ENCODE measurements at places on chromosomes 13 and 19. TPM values are rescaled to one million over a fixed set of nuclear protein-coding genes. Genes with fewer than 3 reads are reported as not detected.

- DNase-seq = no peak
Observed at GRCh38 chr19:44942067-44942571, at the start of gene APOC4. APOC4 (plus strand) TSS chr19:44942237; CDS start chr19:44942278, 41 bp downstream.

Gene SLITRK6
- total RNA-seq = 1.6 TPM

GRCh38 chr19:58559275-58560006 lies 1.0 kb upstream of the UBE2M start:
- peak; percentile 89 for DNase-seq

Gene KRTDAP
- total RNA-seq = not detected

Gene MYO16
- total RNA-seq = under 0.01 TPM

GRCh38 chr13:114134111-114134943 lies 1.9 kb upstream of the RASA3 start:
- DNase-seq = no peak

DNA sequence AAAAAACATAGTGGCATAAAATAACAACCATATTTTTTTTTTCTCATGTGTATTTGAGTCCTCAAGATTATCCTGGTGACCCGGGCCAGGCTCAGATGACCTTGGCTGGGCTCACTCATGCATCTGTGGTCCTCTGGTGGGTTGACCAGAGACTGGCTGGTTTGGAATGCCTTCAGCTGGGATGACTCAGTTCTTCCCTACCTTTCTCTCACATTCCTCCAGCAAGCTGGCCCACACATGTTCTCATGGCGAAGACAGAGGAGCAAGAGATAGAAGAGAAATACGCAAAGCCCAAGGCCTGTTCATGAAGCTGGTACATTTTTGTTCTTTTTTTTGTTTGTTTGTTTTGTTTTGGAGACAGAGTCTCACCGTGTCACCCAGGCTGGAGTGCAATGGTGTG lies 14.3 kb upstream of the ZNF541 start:
- peak; percentile 51 for DNase-seq

Gene MPV17L2
- total RNA-seq = 7.2 TPM

DNA sequence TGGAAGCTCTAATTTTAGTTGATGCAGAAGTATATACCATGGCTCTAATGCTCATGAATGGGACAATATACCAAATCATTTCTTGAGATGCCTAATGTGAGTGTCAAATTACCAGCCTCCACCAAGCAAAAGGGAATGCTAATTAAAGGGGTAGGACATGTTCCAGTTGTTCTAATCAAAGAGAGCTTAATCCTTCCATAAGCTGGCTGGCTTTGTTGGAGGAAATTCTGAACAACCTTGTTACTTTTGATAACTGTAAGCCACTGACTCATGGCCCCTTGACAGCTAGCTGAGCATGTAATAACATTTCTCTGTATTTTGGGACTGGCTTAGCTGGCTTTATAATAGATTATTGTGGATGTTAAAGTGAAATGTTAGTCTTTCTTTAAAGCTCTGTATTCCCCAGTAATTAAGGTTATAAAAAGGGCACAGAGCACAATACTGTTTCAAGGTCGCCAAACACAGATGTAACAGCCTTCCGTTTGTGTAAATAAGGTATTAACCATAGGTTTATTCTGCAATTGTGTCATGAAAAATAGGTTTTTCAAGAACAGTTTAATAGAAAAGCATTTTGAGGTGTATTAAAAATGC lies 1194.0 kb downstream of the PCDH9 start:
- peak; percentile 4 for DNase-seq

DNA sequence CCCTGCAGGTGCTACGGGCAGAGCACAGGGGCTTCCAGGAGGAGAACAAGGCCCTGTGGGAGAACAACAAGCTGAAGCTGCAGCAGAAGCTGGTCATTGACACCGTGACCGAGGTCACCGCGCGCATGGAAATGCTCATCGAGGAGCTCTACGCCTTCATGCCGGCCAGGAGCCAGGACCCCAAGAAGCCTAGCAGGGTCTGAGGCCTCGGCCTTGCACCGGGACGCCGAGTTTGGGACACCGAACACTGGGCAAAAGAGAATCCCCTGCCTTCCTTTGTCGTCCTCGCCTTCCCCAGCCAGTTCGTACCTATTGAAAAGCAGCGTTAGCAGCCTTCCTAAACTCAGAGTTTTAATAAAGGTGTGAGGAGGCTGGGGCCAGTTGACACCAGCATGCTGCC lies 12.1 kb downstream of the CBY2 start:
- DNase-seq = no peak

Gene SYDE1
- total RNA-seq = 19.4 TPM

Gene GPR12
- total RNA-seq = not detected

Gene OR1I1
- total RNA-seq = not detected

Gene PRKCG
- not detected for total RNA-seq

GRCh38 chr13:111584101-111584672 lies 263.7 kb downstream of the TEX29 start:
- no peak for DNase-seq

Gene SIAH3
- not detected for total RNA-seq

DNA sequence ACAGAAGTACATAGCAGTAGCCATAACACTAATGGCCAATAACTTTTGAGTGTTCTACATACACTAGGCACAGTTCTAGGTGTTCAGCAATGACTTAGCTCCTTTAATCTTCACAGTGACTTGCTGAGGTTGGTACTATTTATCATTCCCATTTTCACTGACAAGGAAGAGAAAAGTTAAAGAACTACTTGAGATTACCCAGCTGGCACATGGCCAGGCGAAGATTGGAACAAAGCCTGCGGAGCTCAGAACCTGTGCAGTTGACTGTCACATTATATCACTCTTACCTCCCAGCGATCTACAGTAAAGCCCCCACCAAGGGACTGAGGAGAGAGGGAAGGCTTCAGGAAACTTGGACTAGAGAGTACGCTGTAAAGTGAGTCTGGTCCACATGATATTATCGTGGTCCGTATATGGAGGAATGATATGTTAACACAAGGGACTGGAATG lies 42.4 kb upstream of the WDFY2 start:
- no peak for DNase-seq

DNA sequence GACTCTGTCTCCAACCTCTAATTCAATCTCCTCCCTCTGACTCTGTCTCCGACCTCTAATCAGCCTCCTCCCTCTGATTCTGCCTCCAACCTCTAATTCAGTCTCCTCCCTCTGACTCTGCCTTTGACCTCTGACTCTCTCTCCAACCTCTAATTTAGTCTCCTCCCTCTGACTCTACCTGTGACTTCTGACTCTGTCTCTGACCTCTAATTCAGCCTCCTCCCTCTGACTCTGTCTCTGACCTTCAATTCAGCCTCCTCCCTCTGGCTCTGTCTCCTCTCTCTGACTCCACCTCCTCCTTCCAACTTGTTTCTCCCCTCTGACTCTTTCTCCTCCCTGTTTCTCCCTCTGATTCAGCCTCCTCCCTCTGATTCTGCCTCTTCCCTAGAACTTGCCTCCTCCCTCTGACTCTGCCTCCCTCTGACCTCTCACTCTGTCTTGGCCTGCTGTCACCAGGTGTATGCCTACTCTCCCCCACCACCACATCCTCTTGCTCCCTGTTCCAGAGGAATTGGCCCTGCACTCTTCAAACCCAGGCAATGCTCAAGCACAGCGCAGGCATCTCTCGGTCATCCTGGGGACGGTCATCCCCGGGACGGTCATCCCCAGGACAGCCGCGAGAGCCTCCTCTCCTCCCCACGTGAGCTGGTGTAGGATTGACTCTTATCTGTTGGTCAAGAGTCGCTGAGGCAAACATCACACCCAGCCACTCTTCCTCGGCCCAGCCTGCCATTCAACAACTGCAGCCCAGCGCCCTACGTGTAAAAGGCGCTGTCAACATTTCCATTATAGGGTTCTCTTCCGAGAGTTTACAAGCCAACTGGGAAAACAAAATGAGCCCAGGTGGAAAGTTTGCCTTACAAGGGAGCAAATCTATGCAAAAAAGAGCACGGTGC lies 60.2 kb downstream of the ZIC5 start:
- DNase-seq = no peak

GRCh38 chr13:27600711-27601110 lies 19.6 kb downstream of the LNX2 start:
- no peak for DNase-seq

- DNase-seq = no peak
Observed at GRCh38 chr19:34504809-34505291, 23.3 kb downstream of the WTIP start.

Gene SYT5
- total RNA-seq = under 0.01 TPM

- DNase-seq = peak; percentile 76
Observed at GRCh38 chr13:97005625-97006262, 11.5 kb upstream of the OXGR1 start.

DNA sequence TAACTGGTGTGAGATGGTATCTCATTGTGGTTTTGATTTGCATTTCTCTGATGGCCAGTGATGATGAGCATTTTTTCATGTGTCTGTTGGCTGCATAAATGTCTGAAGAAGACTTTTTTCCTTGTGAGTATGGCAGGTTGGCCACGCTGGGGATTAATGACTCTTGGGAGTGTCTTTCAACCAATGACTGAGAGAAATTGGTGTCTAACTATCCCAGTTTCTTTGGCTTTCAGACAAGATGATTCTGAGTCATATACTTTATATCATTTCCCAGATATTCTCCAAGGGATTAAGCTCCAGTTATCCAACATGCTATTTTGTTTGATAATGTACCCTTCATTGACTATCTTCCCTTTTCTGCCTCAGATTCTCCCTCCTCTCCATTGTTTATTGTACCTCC lies 35.5 kb upstream of the CSNK1A1L start:
- DNase-seq = no peak

DNA sequence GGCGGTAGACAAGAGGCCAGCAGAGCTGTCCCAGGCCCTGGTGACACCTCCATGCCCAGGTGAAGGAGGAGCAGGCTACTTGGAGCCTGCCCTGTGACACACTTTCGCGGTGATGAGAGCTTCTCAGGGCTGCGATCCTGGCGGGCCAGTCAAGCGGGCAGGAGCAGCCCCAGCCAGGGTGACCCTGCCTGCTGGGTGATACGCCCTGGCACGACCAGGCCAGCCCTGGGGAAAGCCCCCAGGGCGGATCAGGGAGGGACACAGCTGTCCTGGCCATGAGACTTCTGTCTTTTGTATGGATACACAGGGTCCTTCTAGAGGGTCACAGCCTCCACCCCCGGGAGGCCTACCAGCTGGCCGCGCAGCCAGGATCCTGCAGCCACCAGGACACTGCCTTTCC lies 13.1 kb downstream of the DNM2 start:
- DNase-seq = no peak
